Activated T-cell treated with anti-CD3 and anti-CD28 coated beads, Interleukin-2, amount 50 U/mL, for 72 hours (primary cell): ENCODE measurements at places on chromosomes 1 and 21. TPM values are rescaled to one million over a fixed set of nuclear protein-coding genes. Genes with fewer than 3 reads are reported as not detected.

- DNase-seq, result no peak
Measured at GRCh38 chr1:23246274-23246673, 29.0 kb upstream of the HTR1D start.

GRCh38 chr1:235863699-235864093 lies 3.0 kb downstream of the LYST start:
- no peak for DNase-seq

DNA sequence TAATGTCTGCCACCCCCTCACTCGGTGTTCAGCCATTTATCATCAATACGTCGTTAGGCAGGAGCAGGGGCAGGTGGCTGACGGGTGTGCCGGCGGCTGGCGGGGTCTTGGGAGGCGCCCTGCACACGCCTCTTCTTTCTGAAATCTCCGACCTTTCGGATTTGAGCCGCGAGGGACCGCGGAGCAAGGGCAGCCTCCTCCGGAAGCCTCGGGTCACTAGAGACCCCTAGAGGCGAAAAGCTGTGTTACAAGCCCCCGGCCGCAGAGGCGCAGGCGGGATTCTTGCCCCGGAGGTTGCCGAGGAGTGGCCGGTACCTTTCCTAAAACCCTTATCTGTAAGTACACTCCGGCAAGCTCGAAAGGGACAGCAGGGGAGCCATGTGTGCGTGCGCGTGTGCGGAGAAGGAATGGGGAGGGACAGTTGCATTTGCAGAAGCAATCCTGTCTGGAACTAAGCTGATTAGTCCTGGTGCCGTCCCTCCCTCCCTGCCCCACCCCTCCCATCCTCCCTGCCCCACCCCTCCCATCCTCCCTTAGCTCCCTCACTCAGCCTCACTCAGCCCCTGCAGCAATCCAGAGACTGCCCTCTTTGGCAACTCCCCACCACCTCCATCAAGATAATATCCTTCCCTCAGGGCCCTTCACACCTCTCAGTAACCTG lies 11.0 kb downstream of the BRINP2 start:
- peak; percentile 33 for DNase-seq

- DNase-seq, result no peak
Measured at GRCh38 chr1:194052514-194053338, 866.3 kb upstream of the B3GALT2 start.

GRCh38 chr1:200329208-200329882 lies 80.5 kb downstream of the ZNF281 start:
- DNase-seq, result no peak

DNA sequence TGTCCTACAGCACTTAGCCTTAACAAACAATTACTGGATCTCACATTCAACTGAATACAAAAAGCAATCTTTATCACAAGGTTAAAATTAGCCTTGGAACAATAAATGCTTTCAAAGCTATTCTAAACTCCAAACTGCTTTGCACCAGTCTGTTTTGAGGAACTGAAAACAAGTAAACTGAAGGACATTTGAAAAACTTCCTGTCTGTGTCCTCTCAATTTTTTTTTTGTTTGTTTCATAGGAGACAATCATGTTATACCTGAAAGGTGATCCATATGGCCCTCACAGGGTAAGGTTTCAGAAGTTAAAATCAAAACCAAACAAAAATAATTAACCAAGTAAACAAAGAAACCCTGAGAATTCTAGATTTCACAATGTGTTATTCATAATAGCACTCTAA lies 459.1 kb downstream of the DPYD start:
- no peak for DNase-seq

Gene IPP
- total RNA-seq, result 20.3 TPM

Gene COPA
- 198 TPM for total RNA-seq

Gene KRTAP21-2
- total RNA-seq, result not detected

- DNase-seq, result no peak
Measured at GRCh38 chr1:154398678-154399077, 6.5 kb upstream of the IL6R start.

- DNase-seq, result no peak
Measured at GRCh38 chr1:196309386-196309785, 298.9 kb downstream of the KCNT2 start.

DNA sequence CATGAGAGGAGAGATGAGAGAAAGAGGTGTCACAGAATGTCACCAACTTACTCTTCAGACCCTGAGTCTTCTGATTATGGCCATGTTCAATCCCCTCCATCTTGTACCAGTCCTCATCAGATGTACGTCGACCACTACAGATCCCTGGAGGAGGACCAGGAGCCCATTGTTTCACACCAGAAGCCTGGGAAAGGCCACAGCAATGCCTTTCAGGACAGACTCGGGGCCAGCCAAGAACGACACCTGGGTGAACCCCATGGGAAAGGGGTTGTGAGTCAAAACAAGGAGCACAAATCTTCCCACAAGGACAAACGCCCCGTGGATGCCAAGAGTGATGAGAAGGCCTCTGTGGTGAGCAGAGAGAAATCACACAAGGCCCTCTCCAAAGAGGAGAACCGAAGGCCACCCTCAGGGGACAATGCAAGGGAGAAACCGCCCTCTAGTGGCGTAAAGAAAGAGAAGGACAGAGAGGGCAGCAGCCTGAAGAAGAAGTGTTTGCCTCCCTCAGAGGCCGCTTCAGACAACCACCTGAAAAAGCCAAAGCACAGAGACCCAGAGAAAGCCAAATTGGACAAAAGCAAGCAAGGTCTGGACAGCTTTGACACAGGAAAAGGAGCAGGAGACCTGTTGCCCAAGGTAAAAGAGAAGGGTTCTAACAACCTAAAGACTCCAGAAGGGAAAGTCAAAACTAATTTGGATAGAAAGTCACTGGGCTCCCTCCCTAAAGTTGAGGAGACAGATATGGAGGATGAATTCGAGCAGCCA lies 8.0 kb downstream of the ELOA start:
- peak; percentile 40 for DNase-seq

DNA sequence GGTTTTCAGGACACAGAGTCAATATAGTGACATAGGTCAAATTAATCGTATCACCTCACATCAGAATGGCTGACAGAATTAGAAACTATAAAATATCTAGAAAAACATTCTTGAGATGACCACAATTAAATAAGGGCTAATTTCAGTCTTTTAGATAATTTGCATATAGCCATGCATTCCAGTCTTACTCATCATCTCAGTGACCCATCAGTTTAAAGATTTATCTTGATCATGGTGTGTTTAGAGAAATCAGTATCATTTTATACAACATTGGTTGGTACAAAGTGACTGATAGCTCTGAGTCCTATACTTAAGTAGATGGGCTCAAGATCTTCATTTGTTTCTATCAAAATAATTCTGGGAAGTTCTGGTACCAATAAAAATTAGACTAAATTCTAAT lies 262.3 kb upstream of the SNX7 start:
- DNase-seq, result no peak

- no peak for DNase-seq
Measured at GRCh38 chr21:41655259-41655658, 111.6 kb downstream of the RIPK4 start.

Gene PDC
- total RNA-seq, result not detected

DNA sequence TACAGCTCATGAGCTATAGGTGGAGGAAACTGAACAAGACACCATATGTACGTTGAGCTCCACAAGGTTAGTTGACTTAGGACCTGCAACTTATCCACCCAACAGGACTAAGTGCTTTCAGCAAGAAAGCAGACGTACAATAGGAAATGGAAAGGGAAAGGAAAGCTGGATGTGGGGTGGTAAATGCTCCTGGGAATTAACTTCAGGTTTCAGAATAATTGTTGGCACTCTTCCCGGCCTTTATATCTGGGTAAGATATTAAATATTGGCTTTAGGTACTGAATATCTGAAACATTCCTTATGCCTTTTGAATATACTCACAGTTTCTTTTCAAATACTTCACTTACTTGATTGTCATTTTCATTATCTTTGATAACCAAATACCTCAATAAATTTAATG lies 36.3 kb downstream of the GLMN start:
- no peak for DNase-seq

DNA sequence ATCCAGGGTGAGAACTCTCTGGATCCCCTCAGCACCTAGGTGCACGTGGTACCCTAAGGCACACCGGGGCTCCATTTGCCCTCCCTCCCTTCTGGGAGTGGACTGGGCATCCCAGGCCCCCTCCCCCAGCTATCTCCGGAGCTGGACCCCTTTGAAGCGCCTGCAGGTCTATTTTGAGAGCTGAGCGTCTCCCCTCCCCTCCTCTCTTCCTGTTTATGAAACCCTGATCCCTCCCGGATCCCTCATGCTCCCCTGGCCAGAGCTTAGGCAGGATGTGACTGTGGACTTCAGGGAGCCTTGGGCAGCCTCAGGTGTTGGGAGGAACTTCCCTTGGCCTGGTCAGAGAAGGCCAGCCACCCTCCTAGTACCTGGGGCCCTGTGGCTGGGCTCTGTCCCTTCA lies 10.2 kb downstream of the RPS6KA1 start:
- no peak for DNase-seq

- DNase-seq, result no peak
Measured at GRCh38 chr1:205013683-205014367, 29.2 kb upstream of the CNTN2 start.

Gene DDAH1
- 0.38 TPM for total RNA-seq

DNA sequence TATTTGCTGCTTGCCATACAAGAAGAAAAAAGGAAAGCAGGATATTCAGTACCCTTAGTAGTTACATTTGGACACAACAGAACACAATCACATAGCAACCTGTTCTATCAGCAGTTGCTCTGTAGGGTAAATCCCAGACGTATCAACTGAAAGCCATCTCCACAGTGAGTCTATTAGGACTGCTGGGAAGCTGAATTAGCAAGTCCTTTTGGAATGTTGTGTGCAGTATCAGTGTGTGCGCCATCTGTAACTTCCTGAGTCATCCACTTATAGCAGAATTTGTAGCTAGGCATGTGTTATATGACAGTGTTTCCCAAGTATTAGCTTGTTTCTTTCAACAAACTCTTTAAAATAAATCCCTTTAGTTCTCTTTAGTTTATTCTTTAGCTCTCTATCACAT lies 21.3 kb downstream of the CCDC30 start:
- DNase-seq, result no peak

Gene TBX15
- total RNA-seq, result 0.07 TPM

GRCh38 chr1:160171980-160172379 lies 18.4 kb upstream of the CASQ1 start:
- no peak for DNase-seq

DNA sequence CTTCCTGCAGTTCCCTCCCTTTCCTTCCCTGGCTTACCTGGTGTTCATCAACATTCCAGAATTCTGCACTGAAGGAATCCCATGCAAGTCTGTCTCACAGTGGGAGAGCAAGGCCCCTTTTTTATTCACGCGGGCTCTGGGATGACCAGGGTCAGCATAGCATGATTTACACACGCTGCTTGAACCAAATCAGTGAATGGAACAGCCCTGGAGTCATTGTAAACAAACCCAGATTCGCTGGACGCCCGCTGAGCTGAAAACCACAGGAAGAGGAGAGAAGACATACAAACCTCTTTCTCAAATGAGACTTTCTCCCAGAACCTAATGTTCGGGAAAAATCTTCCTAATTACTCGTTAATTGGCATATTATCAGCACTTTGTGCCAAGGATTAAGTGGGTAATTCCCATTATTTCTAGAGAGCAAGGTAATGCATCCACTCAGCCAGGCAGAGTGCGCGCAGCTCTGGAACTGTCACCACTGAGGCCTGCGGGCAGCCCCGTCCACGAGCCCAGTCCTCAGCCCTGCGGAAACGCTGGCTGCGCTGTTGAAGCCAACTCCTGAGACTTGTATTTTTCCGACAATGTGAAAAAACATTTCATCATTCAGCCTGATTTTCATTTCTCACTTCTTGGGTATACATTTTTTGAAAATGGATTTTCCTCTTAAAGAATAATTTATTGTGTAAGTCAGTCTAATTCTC lies 140.0 kb downstream of the ETS2 start:
- no peak for DNase-seq

DNA sequence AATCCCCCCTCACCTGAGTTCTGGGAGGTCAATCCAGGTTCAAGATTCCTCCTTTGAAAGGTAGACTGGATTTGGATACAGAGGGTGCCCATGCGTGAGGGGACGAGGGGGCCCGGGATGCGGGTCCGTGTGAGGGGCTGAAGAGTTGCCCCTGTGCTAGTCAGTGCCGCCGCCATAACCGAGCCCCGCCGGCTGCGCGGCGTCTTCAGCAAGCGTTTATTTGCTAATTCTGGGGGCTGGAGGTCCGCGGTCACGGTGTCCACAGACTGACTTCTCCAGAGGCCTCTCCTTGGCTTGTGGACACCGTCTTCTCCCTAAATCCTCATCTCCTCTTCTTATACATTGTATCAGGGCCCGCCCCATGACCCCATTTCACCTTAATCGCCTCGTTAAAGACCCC lies 20.9 kb upstream of the SAMD11 start:
- DNase-seq, result no peak

DNA sequence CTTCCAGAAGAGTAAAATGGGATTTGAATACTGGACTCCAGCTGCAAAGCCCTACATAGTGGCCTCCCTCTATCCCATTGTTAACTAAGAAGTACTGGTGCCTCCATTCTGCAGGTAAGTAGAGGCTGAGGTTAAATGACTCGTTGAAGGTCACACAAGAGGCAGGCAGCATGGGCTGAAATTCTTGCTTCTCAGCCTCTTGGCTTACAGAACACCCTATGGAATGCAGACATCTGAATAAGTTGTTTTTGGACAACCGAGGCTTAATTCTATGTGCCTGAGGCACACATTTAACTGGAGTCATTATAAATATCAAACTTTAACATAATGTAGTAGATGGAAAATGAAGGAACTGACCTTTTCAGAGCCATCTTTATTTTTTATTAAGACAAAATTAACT lies 5.7 kb downstream of the DNAJC11 start:
- no peak for DNase-seq

DNA sequence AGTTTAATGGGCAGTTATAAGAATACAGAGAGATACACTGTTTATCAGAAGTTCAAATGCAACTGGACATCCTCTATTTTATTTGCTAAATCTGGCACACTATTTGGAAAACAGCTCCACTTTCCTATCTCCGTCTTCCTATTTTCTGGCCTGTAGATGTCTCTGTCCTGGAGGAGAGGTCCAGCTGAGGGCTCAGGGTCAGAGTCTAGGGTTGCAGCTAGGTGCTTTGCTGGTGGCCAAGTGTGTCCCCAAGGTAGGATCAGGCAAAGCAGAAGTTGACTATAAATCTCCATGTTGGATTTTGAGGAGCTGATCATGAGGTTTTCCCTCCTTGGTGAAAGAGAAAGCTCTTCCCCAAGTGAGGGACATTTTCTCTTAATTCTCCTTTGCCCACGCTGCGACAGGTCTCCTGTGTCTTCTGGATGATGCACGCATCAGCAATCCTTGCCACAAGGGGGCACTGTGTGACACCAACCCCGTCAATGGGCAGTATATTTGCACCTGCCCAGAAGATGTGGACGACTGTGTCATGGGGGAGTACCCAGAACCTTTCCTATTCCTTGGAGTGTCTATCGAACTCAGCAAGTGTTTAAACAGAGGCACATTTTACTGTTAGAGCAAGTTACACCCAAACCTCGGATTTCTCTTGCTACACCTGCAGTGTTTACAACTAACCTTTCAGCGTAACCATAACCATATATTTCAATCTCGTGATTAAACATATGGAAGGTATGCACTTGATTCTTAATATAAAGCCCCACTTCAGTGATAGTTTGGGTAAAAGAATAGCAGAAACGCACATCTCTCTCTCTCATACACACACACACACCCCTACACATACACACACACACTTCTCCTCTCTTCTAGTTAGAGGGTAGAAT lies 10.2 kb downstream of the ADAM30 start:
- peak; percentile 65 for DNase-seq

Gene HSD3B1
- total RNA-seq, result not detected

Gene OLFML3
- 1.0 TPM for total RNA-seq

GRCh38 chr1:19381261-19381660 lies 69.1 kb downstream of the SLC66A1 start:
- DNase-seq, result no peak

Gene NR1I3
- total RNA-seq, result not detected
